ENCODE measurements at places on chromosomes 12 and 14. TPM values are rescaled to one million over a fixed set of nuclear protein-coding genes. Genes with fewer than 3 reads are reported as not detected.

The ATF7IP gene
- 107 TPM for total RNA-seq

The KIF26A gene
- total RNA-seq = 0.59 TPM

The FGF6 gene
- not detected for total RNA-seq

The PITPNM2 gene
- total RNA-seq = 15.3 TPM

The AKAP5 gene
- total RNA-seq = 1.3 TPM

The SMIM41 gene
- total RNA-seq = not detected

The POTEG gene
- total RNA-seq = not detected

The BHLHE41 gene
- not detected for total RNA-seq

The TEAD4 gene
- 4.6 TPM for total RNA-seq

The TAS2R20 gene
- 0.81 TPM for total RNA-seq

The PTPN21 gene
- total RNA-seq = not detected

The IL22 gene
- total RNA-seq = not detected

The BIN2 gene
- total RNA-seq = 39.5 TPM

The HOXC5 gene
- not detected for total RNA-seq

The DRAM1 gene
- 3.8 TPM for total RNA-seq

The SMAGP gene
- 0.96 TPM for total RNA-seq

The TMEM132D gene
- total RNA-seq = not detected

The LALBA gene
- total RNA-seq = not detected

The MLEC gene
- 79.4 TPM for total RNA-seq

The PLEKHH1 gene
- total RNA-seq = 6.7 TPM

The LYZ gene
- total RNA-seq = not detected

The GLT1D1 gene
- total RNA-seq = 0.32 TPM

The ITGA7 gene
- total RNA-seq = 4.3 TPM

The MYO1H gene
- not detected for total RNA-seq

The BATF gene
- 46.4 TPM for total RNA-seq

The TRPV4 gene
- not detected for total RNA-seq

The BEST3 gene
- total RNA-seq = not detected

The GDF3 gene
- total RNA-seq = not detected
